ENCODE measurements at places on chromosomes 1 and 21.

GRCh38 chr1:177103005-177103852, 61.3 kb downstream of the ASTN1 start:
- no peak for DNase-seq

DNA sequence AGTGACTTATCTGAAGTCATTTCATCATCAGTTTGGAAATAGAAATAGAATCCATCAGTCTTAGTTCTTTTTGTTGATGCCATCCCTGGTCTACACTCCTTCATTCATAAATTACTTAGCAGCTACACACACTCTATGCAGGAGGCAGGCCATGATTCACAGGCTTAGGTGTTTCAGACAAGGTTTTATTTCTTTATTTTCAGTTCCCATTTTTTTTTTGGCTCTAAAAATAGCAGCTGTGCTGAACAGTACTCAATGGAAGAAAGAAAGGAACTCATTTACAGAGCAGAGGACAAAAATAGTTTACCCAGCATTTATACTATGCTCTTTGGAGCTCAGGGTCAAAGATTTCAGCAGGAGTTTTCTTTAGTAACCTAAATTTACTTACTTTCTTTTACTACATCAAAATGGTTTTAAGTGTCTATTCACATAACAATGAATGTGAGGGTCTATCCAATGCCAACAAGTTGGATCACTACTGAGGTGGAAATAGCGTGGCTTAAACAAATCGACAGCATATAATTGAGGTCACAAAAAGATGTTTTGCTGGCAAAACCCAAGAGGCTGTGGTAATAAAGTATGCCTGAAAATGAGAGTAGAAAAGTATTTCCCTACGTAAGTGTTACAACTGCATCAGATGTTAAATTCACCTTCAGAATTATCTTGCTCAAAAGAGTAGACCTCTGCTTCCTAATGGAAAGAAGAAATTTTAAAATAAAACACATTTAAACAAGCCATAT, 7.7 kb downstream of the KRTAP19-8 start:
- no peak for DNase-seq

DNA sequence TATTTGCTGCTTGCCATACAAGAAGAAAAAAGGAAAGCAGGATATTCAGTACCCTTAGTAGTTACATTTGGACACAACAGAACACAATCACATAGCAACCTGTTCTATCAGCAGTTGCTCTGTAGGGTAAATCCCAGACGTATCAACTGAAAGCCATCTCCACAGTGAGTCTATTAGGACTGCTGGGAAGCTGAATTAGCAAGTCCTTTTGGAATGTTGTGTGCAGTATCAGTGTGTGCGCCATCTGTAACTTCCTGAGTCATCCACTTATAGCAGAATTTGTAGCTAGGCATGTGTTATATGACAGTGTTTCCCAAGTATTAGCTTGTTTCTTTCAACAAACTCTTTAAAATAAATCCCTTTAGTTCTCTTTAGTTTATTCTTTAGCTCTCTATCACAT, 21.3 kb downstream of the CCDC30 start:
- peak; percentile 88 for DNase-seq

DNA sequence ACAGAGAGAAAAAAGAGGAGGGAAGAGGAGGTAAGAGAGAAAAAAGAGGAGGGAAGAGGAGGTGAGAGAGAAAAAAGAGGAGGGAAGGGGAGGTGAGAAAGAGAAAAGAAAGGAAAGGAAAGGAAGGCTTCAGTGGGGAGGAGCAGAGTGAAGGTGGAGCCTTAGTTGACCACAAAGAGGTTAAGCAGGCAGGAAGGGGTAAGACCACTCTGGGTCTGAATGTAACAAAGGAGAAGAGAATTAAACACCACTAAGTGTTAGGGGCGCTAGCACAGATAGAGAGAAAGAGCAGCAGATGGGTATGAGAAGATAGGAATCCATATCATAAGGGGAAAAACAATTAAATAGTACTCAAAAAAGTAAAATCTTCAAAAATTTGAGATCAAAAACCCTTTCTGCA, 6.6 kb downstream of the PTPN14 start:
- no peak for DNase-seq

- DNase-seq, result no peak
These were observed 69.5 kb upstream of the KCND3 start for GRCh38 chr1:112058815-112059450.

Measured in non-pigmented ciliary epithelial cell (primary cell).